Urinary bladder (tissue), 4 donors: ENCODE measurements at places on chromosomes 3 and 15. TPM values are rescaled to one million over a fixed set of nuclear protein-coding genes. Genes with fewer than 3 reads are reported as not detected.

The POPDC2 gene
- total RNA-seq: 11.5 TPM

The SLC51B gene
- not detected for total RNA-seq

The ARGFX gene
- not detected for total RNA-seq

The SLC7A14 gene
- total RNA-seq: 1.8 TPM

The TGM4 gene
- total RNA-seq: not detected

The TAGLN3 gene
- 3.1 TPM for total RNA-seq

The MSL2 gene
- total RNA-seq: 38.1 TPM

The SLC35G2 gene
- total RNA-seq: 10.1 TPM

The DNAJB11 gene
- 38.9 TPM for total RNA-seq

The ADIPOQ gene
- total RNA-seq: 1.4 TPM

The CYP1A2 gene
- not detected for total RNA-seq

The NME9 gene
- total RNA-seq: 0.16 TPM

The RLBP1 gene
- total RNA-seq: not detected

The SLC22A14 gene
- total RNA-seq: 0.16 TPM

The MAP2K5 gene
- 17.3 TPM for total RNA-seq

The CYP1A1 gene
- 0.26 TPM for total RNA-seq

The RNF123 gene
- 15.9 TPM for total RNA-seq

The CHL1 gene
- total RNA-seq: 47.3 TPM

The NAALADL2 gene
- 77.5 TPM for total RNA-seq

The TERC gene
- total RNA-seq: 108 TPM

The MED12L gene
- 3.1 TPM for total RNA-seq

The CACNA2D3 gene
- 1.7 TPM for total RNA-seq

The PAK2 gene
- total RNA-seq: 43.1 TPM

The HTR3E gene
- not detected for total RNA-seq

The OR5K2 gene
- not detected for total RNA-seq

The ALDH1A2 gene
- 36.0 TPM for total RNA-seq

The CAV3 gene
- 6.8 TPM for total RNA-seq

The RAD51 gene
- 2.2 TPM for total RNA-seq

The C3orf22 gene
- not detected for total RNA-seq

The GOLGA6D gene
- total RNA-seq: not detected

The TRIM42 gene
- not detected for total RNA-seq

The GRM2 gene
- 0.32 TPM for total RNA-seq

The KLF15 gene
- 1.6 TPM for total RNA-seq

The IQCH gene
- 4.8 TPM for total RNA-seq

The HLTF gene
- total RNA-seq: 72.7 TPM

The PPCDC gene
- total RNA-seq: 12.8 TPM
